ENCODE measurements at places on chromosomes 2 and 18.

- no peak for DNase-seq
Measured at GRCh38 chr18:8478166-8478967, 130.9 kb upstream of the RAB12 start.

GRCh38 chr2:152344579-152345195 is 9.7 kb downstream of the FMNL2 start:
- DNase-seq: no peak

- DNase-seq: no peak
Measured at GRCh38 chr18:48842259-48843061, 108.3 kb downstream of the SMAD7 start.

- no peak for DNase-seq
Measured at GRCh38 chr2:148745151-148745851, 100.8 kb downstream of the EPC2 start.

DNA sequence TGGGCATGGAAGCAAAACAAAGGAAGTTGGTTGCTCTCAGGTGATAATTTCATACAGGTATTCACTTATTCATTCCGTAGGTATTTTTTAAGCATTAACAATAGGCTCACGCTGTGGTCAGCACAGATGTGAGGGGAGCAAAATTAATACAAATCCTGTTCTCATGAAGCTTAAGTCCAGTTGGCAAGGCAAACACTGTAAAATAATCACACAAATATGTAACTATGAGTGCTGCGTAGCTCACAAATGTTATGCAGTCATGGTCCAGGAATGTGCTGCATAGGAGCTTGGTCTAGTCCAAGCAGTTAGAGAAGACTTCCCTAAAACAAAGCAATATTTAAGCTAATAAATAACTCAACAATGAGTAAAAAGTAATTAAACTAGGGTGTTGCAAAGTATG is 23.9 kb downstream of the SP5 start:
- DNase-seq: no peak
